ENCODE measurements at places on chromosomes 12 and 14.

GRCh38 chr14:35715079-35715478 is 94.0 kb downstream of the RALGAPA1 start:
- no peak for DNase-seq

DNA sequence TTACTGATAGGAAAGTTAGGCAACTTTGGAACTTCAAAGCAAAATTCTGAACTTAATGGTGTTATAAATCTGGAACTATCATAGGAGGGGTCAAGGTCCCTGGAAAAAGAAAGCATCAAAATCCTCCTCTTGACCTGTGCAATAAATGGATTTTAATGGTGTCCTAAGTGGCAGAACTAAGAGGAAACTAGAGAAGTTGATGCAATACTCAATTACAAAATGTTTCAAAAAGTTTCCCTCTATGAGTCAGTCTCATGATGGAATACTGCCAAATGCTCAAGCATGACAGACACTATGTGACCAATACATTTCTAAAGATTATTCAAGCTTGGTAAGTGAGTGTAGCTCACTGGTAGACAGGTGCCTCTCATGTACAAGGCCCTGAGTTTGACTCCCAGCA is 47.7 kb upstream of the ERGIC2 start:
- DNase-seq = no peak

GRCh38 chr12:66596199-66596598 is 82.7 kb downstream of the GRIP1 start:
- no peak for DNase-seq

- no peak for DNase-seq
Measured at GRCh38 chr14:101019990-101020710, 116.6 kb upstream of the RTL1 start.

DNA sequence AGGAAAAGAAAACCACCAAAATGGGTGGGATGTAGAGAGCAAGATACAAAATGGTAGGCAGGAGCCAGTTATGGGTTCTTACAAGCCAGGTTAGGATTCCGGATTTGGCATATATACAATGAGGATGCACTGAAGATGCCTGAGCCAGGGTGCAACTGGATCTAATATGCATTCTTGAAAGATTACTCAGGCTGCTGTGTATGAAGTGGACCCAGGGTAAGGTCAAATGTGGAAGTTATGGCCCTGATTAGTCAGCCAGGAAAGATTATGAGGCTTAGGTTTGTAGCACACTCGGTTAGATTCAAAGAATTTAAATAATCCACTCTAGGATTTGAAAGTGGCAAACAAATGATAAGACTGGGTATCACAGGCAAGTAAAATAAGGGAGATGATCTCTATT is 1750.7 kb upstream of the FLRT2 start:
- DNase-seq = no peak

DNA sequence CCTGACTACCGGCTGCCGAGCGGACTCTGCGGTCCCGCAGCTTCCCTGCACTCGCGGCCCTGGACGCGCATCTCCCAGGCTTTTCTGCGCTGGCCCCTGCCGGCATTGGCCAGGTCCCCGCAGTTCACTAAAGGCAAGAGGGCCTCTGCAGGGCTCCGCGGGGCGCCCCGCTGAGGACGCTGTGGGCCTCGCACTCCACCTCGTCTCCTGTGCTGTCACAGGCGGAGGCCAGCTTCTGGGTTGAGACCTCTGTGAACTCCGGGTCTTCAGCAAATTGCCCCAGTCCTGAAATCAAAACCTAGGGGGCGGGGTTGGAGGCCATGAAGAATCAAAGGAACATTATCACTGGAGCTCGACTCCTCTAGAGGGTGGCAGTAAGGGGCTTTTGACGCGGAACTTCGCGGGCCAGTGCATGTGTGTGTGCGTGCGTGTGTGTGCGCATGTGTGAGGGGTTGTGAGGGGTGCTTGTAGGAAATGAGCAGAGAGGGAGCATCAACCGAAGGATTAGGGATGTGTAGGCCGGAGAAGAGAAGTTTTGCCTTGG is 68.5 kb upstream of the CAPRIN2 start:
- peak; percentile 22 for DNase-seq

- DNase-seq = no peak
Measured at GRCh38 chr12:92444763-92445162, 258.0 kb upstream of the PLEKHG7 start.

- no peak for DNase-seq
Measured at GRCh38 chr12:60760965-60761364, 1165.1 kb downstream of the SLC16A7 start.

DNA sequence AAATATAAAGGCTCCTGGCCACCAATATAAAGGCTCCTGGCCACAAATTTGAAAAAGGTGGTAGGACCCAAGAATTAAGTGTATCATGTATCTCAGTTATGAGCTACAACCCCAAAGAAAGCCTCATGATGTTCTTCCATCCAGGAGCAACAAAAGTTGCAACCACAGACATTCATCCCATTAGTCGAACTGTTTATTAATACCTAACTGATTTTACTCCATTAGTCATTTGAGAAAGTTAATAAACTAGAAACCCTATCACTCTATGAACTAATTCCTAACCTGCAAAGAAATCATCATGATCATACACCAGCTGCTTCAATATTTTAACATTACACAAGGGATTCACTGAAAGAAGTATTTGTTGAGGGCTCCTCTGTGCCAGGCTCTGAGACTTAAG is 253.2 kb upstream of the GRIP1 start:
- no peak for DNase-seq

DNA sequence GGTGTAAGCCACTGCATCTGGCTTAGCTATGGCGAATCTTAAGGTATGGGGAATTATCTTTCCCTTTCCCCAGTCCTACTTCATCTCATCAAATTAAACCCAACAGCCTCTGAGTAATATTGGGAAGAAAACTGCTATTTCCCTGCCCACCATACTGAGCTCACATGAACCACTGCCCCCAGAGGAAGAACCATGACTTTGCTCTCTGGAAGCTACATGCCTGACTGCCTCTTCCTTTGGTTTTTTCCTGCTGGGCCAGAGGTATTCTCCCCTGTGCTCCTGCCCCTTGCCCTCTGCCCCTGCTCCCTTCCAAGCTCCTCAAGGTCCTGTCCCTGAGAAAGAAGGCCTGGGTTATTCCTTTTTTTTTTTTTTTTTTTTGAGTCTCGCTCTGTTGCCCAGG is 15.2 kb downstream of the RILPL2 start:
- no peak for DNase-seq

DNA sequence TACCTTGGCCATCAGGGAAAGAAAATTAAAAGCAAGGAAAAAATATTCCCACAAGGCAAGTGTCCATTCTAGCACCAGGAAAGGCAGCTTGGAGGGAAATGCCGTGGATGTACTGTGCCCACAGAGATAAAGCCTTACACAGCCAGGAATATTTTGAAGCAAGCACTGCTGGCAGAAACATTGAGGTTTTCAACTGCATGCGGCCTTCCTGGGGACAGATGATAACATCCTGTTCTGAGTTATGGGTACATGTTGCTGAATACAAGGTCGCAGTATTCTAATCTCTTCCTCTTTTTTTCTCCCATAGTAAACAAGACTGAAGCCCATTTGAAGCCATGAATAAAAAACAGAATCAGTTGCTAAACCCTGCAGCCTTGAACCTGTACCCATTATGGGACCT is 197.1 kb downstream of the BTG1 start:
- DNase-seq = no peak

GRCh38 chr14:39734306-39734705 is 302.1 kb upstream of the FBXO33 start:
- DNase-seq = no peak

DNA sequence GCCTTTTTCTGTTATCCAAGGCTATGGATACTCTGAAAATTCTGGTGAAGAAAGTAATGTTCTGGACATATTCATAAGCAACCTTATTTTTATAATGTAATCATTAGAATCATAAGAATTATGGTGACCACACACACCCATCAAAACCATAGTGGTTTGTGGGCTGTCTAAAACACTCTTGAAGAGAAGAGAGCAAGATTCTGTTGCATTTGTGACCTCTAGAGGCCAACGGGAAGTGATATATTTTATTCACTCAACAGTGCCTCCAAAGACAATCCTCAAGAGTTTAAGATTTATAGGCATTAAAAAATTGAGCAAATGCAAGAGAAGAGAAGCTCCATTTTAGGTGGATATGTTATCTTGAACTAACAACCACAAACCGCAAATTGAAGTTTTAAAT is 68.5 kb upstream of the LGR5 start:
- DNase-seq = no peak

GRCh38 chr12:44589697-44590096 is 286.4 kb downstream of the NELL2 start:
- DNase-seq = no peak

DNA sequence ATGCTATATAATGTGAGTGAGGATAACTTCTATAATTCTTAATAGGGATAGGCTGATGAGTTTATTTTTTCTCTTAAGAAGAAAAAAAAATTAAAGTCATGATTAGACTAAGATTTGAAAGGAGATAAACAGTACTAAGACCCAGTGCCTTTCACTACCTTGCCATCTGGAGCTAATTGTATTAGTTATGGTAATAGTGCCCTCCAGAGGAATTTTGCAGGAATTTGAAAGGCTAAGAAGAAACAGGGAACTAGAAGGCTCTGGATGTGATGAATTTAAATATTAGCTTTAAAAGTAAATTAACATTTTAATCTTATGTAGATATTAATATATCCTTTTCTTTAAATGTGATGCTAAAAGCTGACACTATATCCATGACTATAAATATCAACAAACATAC is 36.6 kb upstream of the PIK3C2G start:
- no peak for DNase-seq

- no peak for DNase-seq
Measured at GRCh38 chr14:22837114-22837749, 847 bp downstream of the MMP14 start.

DNA sequence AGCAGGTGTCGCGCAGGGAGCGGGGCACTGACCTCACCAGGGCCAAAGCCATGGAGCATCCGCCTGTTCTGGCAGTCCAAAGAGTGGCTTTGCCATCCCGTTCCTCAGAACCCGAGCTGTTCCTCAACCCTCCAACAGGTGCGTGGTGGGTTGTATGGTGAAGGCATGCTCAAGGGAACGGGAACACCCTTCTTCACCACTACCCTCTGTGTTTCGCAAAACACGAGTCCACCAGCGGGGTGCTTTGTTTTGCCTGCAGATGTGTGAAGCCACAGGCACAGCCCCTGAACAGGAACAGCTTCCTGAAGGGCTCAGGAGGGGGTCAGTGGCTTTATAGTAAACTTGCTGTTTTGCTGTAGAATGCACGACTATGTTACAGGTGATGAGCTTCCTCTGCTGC is 52.7 kb downstream of the SMOC1 start:
- DNase-seq = no peak
